ENCODE measurements at places on chromosomes 16 and 17.

DNA sequence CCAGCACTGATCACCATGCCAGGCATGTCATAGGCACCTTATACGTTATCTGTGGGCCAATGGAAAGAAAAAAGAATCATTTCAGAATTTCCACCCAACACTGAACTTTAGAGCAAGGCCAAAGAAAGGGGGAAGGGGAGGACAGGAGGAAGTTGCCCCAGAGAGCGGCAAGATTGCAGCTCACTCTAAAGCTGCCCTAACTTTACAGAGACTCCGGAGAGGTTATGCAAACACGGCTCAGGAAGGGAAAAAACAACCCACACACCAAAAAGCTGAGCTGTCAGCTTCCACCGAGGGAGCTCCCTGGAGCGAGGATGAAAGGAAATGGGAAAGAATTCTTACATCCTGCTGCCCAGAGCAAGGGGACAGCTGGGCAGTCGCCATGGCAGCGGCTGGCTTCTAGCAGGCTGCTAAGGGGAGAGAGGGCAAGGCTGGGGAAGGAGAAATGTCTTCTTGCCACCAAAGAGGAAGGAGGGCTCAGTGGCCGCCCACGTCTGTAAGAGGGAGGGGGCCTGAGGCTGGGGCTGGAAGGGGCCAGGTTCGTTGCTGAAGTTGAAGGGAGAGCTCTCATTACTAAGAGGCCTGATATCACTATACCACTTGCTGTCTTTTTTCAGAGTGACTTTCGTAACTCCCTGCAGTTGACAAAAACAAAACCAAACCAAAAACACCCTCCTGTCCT is 18.2 kb downstream of the COTL1 start:
- H3K27ac ChIP-seq: peak overlapping the region; percentile 89
- H3K4me1 ChIP-seq: peaks cover 11% of the 10 kb centered on the region
- H3K4me3 ChIP-seq: no peak overlapping the region
- H3K36me3 ChIP-seq: no peaks in the 10 kb centered on the region
- no peaks in the 10 kb centered on the region for H3K27me3 ChIP-seq

GRCh38 chr16:12677502-12677901 is 126.2 kb downstream of the CPPED1 start:
- no peak overlapping the region for H3K27ac ChIP-seq
- H3K4me1 ChIP-seq: no peaks in the 10 kb centered on the region
- DNase-seq: no peak
- no peak overlapping the region for H3K4me3 ChIP-seq

GRCh38 chr17:60392845-60393702 is 1.1 kb upstream of the USP32 start:
- H3K27ac ChIP-seq: peak overlapping the region; percentile 93
- peaks cover 26% of the 10 kb centered on the region for H3K4me1 ChIP-seq
- no peaks in the 10 kb centered on the region for H3K36me3 ChIP-seq
- peak; percentile 47 for DNase-seq
- H3K4me3 ChIP-seq: peak overlapping the region; percentile 53
- H3K27me3 ChIP-seq: no peaks in the 10 kb centered on the region

DNA sequence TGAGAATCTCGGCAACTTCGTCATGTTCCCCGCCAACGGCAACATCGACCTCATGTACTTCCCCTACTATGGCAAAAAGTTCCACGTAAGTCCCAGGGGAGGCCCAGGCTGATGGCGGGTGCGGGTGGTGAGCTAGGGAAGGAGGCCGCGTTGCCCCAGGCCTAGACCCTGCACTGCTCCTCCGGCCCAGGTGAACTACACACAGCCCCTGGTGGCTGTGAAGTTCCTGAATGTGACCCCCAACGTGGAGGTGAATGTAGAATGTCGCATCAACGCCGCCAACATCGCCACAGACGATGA is 4.8 kb downstream of the ATP1B2 start:
- peaks cover 25% of the 10 kb centered on the region for H3K4me1 ChIP-seq
- no peak overlapping the region for H3K4me3 ChIP-seq
- H3K27ac ChIP-seq: no peak overlapping the region
- no peaks in the 10 kb centered on the region for H3K27me3 ChIP-seq

- no peak overlapping the region for H3K4me3 ChIP-seq
- peak; percentile 20 for DNase-seq
- H3K27ac ChIP-seq: no peak overlapping the region
- H3K27me3 ChIP-seq: no peaks in the 10 kb centered on the region
- H3K4me1 ChIP-seq: no peaks in the 10 kb centered on the region
These were observed 171.1 kb downstream of the SNX29 start for GRCh38 chr16:12147681-12148080.

DNA sequence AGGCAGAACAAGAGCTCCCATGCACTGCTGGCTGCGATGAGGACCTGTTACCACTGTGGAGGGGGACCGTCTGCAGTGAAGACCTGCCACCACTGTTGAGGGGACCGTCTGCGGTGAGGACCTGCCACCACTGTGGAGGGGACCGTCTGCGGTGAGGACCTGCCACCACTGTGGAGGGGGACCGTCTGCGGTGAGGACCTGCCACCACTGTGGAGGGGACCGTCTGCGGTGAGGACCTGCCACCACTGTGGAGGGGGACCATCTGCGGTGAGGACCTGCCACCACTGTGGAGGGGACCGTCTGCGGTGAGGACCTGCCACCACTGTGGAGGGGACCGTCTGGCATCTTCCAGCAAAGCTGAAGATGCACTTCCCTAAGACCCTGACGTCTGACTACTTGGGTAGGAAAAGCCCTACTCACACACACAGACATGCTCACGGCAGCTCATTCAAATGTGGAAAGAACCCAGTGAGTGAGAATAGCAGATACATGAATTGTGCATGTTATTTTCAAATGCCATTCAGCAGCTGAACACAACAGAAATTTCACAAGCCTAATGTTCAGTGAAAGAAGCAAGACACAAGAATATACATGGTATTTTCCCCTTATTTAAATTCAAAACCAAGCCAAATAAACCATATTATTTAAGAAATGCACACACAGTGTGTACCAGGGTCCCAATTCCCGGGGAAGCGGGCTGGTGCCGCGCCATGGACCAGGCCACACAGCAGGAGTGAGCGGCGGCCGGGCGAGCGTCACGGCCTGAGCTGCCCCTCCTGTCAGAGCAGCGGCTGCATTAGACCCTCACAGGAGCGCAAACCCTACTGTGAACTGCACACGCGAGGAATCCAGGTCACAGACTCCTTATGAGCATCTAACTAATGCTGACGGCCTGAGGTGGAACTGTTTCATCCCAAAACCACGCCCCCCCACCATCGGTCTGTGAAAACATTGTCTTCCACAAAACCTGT is 64.2 kb upstream of the METRNL start:
- H3K27me3 ChIP-seq: no peaks in the 10 kb centered on the region
- H3K36me3 ChIP-seq: no peaks in the 10 kb centered on the region
- DNase-seq: no peak
- no peaks in the 10 kb centered on the region for H3K4me1 ChIP-seq

DNA sequence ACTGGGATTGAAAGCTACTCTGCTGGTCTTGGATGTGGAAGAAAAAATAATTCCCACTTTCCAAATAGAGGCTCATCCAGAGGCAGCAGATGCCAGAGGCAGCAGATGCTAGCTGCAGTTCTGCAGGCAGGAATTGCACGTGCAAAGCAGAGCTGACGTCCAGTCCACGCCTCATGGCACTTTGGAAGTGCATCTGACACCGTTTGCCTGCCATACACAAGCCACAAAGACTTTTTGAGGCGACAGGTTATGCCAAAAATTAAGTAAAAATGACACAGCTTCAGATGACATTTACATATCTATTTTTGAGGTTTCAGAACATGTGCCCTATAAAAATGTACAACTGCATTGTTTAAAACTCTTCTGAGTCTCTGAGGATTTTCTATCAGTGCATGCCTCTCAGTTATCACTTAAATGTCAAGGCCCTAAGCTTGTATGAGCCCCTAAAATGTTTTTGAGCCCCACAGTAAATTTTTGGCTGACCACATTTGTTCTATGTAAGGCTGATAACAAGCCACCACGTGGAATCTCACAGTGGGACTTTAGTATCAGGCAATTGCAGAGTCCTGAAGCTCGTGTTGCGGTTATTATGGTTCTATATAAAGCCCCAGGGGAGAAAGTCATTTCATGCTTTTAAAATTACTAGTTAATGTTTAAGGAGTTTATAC is 239.2 kb downstream of the PRKCA start:
- H3K27ac ChIP-seq: peak overlapping the region; percentile 58
- DNase-seq: no peak
- H3K4me3 ChIP-seq: no peak overlapping the region
- H3K27me3 ChIP-seq: no peaks in the 10 kb centered on the region

DNA sequence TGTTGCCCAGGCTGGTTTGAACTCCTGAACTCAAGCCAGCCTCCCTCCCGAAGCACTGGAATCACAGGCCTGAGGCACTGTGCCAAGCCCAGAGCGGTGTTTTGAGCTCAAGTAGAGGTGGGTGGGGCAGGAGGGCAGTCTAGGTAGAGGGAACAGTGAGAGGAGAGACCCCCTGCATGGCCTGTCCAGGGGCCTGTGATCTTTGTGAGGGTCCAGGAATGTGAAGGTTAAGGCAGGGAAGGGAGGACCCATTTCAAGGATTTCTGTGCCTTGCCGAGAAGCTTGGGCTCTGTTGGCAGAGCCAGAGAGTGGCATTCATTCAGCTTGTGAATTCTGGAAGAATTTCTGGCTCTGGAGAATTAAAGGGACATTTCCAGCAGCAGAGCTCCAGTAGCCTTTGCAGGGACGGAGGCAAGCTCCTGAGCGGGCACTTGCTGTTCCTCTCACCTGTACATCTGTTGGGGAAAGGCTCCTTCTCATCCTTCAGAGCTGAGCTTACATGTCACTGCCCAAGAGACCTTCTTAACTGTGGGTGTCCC is 2.7 kb downstream of the WWOX start:
- DNase-seq: no peak
- H3K4me3 ChIP-seq: no peak overlapping the region
- H3K4me1 ChIP-seq: peaks cover 7% of the 10 kb centered on the region
- no peak overlapping the region for H3K27ac ChIP-seq
- H3K27me3 ChIP-seq: no peaks in the 10 kb centered on the region

- H3K36me3 ChIP-seq: no peaks in the 10 kb centered on the region
- no peaks in the 10 kb centered on the region for H3K4me1 ChIP-seq
- no peak overlapping the region for H3K27ac ChIP-seq
- no peak overlapping the region for H3K4me3 ChIP-seq
These were observed 40.7 kb downstream of the ADCY9 start for GRCh38 chr16:4075534-4075933.

- peak overlapping the region; percentile 67 for H3K27ac ChIP-seq
- no peaks in the 10 kb centered on the region for H3K36me3 ChIP-seq
- no peak for DNase-seq
- H3K4me3 ChIP-seq: no peak overlapping the region
- no peaks in the 10 kb centered on the region for H3K27me3 ChIP-seq
These were observed 34.0 kb downstream of the YPEL2 start for GRCh38 chr17:59365383-59365981.

DNA sequence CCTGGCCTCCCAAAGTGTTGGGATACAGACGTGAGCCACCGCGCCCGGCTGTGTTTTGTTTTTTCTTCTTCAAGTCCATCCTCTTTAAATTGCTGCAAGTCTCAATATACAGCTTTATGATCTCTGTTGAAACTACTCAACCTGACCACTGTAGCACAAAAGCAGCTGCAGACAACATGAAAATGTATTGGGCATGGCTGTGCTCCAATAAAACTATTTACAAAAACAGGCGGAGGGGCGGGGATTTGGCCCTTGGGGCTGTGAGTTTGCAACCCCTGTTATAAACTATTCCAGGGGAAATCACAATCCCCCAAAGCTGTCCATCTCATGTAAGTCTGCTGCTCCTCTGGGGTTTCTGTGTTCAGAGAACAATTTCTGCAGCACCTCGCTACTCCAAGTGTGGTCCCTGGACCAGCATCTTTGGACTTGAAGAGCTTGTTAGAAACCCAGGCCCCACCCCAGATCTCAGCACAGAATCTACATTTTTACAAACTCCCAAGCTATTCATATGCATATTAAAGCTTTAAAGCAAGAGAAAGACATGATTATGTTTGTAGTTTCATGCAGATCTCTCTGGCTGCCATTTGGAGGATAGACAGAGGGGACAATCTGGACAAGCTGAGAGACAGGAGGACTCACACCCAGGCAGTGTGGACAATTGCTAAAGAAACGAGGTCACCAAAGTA is 33.6 kb downstream of the TEKT5 start:
- H3K36me3 ChIP-seq: no peaks in the 10 kb centered on the region
- peaks cover 3% of the 10 kb centered on the region for H3K27me3 ChIP-seq
- no peak overlapping the region for H3K27ac ChIP-seq
- no peak overlapping the region for H3K4me3 ChIP-seq

GRCh38 chr17:40019140-40019991 is 4.1 kb downstream of the CSF3 start:
- DNase-seq: no peak
- no peak overlapping the region for H3K4me3 ChIP-seq
- no peak overlapping the region for H3K27ac ChIP-seq
- H3K4me1 ChIP-seq: peaks cover 46% of the 10 kb centered on the region

- H3K27ac ChIP-seq: peak overlapping the region; percentile 78
- H3K4me3 ChIP-seq: no peak overlapping the region
- DNase-seq: no peak
- no peaks in the 10 kb centered on the region for H3K36me3 ChIP-seq
These were observed 17.6 kb upstream of the ABR start for GRCh38 chr17:1197379-1197778.

- H3K27ac ChIP-seq: no peak overlapping the region
- no peak overlapping the region for H3K4me3 ChIP-seq
- no peaks in the 10 kb centered on the region for H3K27me3 ChIP-seq
- no peaks in the 10 kb centered on the region for H3K4me1 ChIP-seq
These were observed 410.8 kb downstream of the CDH11 start for GRCh38 chr16:64711026-64711425.

DNA sequence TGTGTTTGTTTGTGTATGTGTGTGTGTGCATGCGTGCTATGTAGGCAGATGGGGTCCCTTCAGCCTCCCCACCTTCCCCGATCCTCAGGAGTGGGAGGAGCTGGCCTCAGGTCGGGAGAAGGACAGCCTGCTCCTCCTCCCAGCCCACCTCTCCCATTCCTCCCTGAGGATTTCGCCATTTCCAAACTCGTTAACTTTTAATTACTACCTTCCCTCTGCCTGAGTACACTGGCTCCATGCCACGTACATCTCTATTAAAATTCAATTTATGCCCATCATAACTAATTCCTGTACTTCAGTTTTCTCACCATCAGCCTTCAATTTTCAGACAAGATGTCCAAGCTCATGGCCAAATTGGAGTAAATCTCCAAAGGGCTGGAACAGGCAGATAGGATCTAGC is 148.6 kb downstream of the SDK2 start:
- no peaks in the 10 kb centered on the region for H3K36me3 ChIP-seq
- no peak for DNase-seq
- no peak overlapping the region for H3K27ac ChIP-seq
- H3K4me1 ChIP-seq: no peaks in the 10 kb centered on the region

DNA sequence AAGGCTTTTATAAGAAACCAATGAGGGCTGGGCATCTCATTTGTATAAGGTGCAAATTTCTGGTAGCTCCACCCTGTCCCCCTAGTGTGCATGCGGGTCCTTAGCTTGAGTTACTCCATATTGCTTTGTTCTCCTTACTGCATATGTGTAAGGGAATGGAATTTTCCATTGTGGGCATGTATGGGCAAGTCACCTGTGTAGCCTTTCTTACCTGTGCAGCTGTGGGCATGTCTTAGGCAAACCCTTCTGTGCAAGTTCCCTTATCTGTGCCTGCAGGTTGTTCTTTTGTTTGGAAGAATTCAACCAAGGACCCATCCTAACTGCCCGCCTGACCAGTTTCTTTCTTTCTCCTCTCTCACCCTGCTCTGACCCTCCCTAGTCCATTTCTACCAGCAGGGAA is 122.8 kb upstream of the HS3ST4 start:
- no peak for DNase-seq
- H3K27ac ChIP-seq: no peak overlapping the region
- no peaks in the 10 kb centered on the region for H3K36me3 ChIP-seq

- H3K27me3 ChIP-seq: no peaks in the 10 kb centered on the region
- no peak overlapping the region for H3K4me3 ChIP-seq
- no peaks in the 10 kb centered on the region for H3K36me3 ChIP-seq
- peak overlapping the region; percentile 59 for H3K27ac ChIP-seq
These were observed 216.9 kb upstream of the CHMP6 start for GRCh38 chr17:80774643-80775281.

All from adrenal gland (tissue), 19 donors.